Smooth muscle cell of bladder (primary cell): ENCODE measurements at places on chromosomes 4 and X. TPM values are rescaled to one million over a fixed set of nuclear protein-coding genes. Genes with fewer than 3 reads are reported as not detected.

The MORC4 gene
- 42.8 and 48.5 TPM in 2 replicates for total RNA-seq

The EPGN gene
- total RNA-seq, result 0.85 and 4.8 TPM in 2 replicates

The TAF9B gene
- total RNA-seq, result 10.4 and 16.8 TPM in 2 replicates

The HPGD gene
- total RNA-seq, result under 0.01 and 0.09 TPM in 2 replicates

The MUC7 gene
- total RNA-seq, result not detected in 2 replicates

The USP27X gene
- 1.8 and 2.7 TPM in 2 replicates for total RNA-seq

The NUDT9 gene
- total RNA-seq, result 9.5 and 19.3 TPM in 2 replicates

The MAP9 gene
- 7.8 and 8.7 TPM in 2 replicates for total RNA-seq

The GPC4 gene
- total RNA-seq, result 0.28 and 0.83 TPM in 2 replicates

The HSD17B13 gene
- total RNA-seq, result 0.14 and 0.18 TPM in 2 replicates
